ENCODE measurements at places on chromosomes 13 and 19. TPM values are rescaled to one million over a fixed set of nuclear protein-coding genes. Genes with fewer than 3 reads are reported as not detected.

DNA sequence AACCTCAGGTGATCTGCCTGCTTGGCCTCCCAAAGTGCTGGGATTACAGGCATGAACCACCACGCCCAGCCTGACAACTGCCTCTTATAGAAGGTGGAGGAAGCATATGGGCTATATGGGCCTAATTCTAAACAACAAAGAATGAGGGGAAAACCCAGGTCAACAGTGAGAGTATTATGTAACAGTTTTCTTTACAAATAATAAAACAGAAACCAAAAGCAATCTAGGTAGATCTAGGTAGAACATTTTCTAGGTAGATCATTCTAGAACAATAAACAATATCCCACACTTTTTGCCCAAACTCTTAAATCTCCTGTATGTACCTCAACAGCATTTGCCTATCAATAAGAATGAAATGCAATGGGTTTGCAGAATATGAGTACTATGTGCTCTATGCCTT, 267.4 kb downstream of the ABCC4 start:
- DNase-seq = no peak

- no peak for DNase-seq
These were observed at the start of gene TMEM145 for GRCh38 chr19:42313096-42313839. Gene TMEM145, plus strand, starts transcription at chr19:42313309. Its CDS starts 68 bp downstream, at chr19:42313377.

Gene ATP4A
- not detected for total RNA-seq

GRCh38 chr13:46145135-46145534, 36.8 kb downstream of the LCP1 start:
- no peak for DNase-seq

- DNase-seq = peak; percentile 87
These were observed 2.3 kb upstream of the MZF1 start for GRCh38 chr19:58575183-58576041.

DNA sequence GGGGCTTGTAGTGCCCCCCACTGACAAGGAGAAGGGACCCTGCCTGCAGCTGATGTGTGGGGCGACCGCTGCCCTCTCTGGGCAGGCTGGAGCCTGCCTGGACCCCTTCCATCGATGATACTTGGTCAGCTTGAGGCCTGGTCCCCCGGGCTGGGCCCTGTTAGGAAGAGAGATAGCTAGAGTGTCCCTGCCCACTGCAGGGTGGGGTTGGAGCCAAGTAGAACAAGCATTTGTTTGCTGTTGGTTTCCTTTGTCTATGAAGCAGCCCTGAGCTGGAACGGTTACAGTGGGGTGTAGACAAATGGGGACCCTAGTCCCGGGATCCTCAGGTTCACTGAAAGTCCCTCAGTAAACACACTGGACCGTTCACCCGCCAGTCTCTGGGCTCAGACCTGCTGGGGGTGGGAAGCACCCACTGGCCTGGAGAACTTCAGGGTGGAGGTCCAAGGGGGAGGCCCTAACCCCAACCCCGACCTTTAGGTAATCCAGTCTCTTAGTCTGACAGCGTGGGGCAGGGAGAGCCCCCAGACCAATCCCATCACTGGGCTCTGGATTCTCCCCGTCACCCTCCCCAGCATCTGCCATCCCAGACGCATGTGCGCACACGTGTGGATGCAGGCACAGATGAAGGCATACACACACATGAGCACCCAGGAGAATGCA, 204.8 kb upstream of the ZNF536 start:
- DNase-seq = no peak

GRCh38 chr19:18946918-18947317, 5.9 kb upstream of the HOMER3 start:
- DNase-seq = no peak

DNA sequence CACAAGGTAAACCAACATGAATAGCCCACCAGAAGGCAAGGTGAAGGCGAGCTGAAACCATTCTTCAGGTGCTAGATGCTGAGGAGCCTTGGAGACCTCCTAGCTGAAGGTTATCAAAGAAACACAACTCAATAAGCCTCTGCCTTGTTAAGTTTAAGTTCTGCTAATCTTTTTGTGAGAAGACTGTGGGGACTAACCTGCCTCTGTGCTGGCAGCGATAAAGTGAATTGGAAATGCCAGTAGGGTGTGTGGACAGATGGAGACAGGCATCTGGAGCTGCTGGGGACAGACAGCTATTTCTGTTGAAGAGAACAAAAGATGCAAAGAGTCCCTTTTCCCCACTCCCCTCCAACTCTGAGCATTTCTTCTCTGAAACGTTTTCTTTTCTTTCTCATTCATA, 33.5 kb upstream of the FLT1 start:
- DNase-seq = no peak

GRCh38 chr13:64428196-64428595, 2801.9 kb downstream of the PCDH9 start:
- DNase-seq = peak; percentile 11

GRCh38 chr13:113785051-113786010, 26.3 kb downstream of the TMEM255B start:
- DNase-seq = peak; percentile 97

DNA sequence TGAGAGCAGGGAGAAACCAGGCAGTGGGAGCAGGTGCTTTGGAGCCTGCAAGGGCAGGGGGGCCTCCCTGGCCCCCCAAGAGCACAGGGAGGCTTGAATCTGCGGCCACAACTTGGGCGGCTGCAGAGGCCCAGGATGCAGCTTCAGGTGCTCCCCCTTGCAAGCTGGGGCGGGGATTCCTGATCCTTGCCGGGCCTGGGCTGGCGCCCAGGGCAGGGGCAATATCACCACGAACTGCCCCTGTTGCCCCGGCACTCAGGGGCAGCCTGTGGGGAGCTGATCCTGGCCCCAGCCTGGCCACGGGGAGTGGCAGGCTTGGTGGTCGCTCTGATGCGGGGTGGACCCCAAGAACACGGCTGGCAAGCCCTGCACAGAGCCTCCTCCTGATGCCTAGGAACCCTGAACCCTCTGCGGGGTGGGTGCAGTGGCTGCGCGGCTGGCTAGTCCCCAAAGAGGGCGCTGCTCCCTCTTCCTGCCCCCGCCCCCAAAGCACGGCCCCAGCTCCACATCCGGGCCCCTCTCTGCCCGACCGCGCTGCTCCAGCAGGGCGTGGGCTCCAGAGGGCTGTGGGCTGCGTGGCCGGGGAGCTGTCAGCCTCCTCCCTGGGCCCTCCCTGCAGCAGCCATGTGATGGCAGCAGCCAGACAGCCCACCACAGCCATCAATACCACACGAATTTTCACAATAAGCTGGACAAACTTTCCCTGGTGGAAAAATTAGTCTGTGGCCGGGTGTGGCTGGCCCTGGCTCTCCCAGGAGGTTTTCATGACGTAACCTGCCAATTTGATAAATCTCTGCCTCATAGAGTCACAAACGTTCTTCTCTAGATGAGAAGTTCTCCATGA, 21.0 kb downstream of the TNFSF9 start:
- DNase-seq = no peak

Gene DACT3
- 12.9 TPM for total RNA-seq

Gene SKA3
- 11.5 TPM for total RNA-seq

DNA sequence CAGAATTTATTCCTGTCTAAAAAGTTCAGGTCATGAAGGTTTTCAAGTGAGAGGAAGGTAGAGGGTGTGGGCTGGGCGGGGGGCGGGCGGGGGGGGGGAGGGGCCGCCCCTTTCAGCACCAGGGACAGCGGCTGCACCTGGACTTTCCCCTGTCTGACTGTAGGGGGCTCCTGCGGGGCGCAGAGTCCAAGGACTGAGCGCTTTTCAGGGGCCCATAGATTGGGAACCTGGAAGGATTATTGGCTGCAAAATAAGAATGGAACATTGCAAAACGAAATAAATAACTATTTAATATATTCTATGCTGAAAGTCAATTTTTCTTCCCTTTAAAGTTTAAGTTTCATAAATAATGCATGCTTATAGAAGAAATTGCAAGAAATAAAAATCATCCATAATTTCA, 8.9 kb upstream of the CYP4F3 start:
- no peak for DNase-seq

Gene METTL21C
- total RNA-seq = not detected

Gene SERP2
- 2.1 TPM for total RNA-seq

DNA sequence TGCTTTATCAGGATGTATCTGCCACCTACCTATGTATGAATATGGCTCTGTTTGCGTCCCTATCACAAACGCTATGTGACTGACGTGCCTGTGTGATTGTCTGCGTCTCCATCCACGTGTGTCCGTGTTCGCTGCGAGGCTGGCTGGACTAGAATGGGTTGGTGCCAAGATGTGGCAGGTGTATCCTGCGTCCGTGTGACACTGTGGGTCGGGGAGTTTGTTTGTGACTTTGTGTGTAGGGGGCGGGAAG, 6.7 kb upstream of the HOOK2 start:
- DNase-seq = no peak

DNA sequence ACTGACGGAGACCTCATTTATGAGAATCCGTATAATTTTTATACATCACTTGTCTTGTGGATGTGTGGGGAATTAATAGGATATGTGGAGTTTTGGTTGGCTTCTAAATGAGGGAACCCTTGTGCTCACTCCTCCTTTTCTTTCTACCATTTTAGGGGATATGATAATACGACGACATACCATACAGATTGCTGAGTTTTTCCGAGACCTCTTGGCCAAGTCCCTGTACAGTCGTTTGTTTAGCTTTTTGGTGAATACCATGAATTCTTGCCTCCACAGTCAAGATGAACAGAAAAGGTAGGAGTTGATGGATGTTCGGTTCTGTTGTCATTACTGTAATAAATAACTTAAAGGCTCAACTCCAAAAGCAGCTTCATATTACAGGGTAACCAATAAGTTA, 335.2 kb downstream of the MYO16 start:
- DNase-seq = no peak

- no peak for DNase-seq
These were observed 218.1 kb downstream of the SLITRK5 start for GRCh38 chr13:87889254-87889653.
